ENCODE measurements at places on chromosomes 1 and 21.

DNA sequence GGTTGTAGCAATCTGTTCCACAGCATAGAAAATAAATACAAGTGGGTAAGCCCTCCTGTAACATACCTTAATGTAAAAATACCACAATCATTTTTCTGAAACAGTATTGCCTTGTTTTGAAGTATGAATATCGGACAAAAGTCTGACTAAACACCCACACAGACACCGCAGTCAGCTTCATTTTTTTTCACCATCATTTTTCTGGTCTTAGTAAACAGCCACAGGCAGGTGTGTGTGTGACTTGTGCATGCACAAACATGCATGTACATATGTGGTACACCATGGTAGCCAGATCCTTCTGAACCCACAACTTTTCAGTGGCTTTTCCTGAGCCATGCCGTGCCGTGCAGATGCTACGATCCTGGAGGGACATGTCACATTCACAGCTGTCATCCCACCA, 261.7 kb downstream of the PCP4 start:
- DNase-seq: no peak

- no peak for DNase-seq
Measured at GRCh38 chr1:119655154-119655553, 7.1 kb upstream of the ZNF697 start.

DNA sequence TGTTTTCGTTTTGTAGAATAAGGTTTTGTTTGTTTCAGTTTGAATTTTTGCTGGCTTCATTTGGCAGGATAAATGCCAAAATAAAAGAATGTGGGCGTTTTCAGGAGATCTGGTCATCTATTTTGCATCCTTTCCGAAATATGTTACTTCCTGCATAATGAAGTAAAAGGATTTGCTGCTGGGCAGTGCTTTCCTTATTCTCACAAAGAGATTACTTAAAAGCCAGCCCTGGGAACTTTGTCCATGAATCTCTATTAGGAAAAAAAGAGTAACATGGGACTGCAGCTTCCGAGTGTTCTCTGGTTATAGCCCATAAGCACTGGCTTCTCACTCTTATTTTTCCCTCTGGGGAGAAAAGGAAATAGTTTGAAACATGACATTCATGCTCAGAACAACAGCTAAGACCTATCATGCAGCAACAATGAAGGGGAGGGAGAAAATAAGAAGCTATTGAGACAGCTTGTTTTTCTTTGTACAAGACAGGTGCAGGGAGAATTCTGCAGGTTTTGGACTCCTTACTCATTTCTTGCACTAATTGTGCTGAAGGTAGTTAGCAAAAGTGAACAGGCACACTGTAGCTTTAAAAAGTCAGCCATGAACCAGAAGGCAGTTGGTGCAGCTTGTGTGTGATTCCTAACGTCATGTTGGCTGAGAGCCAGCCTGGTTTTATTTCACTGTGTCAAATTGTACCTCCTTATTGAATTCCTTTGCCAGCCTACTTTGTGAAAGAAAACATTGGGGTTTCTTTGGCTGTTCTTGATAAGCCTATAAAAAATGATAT, at the start of gene SAMD13:
Gene SAMD13 (plus strand): TSS at position 705 of the 781 bp plus-strand sequence. CDS start 1,527 bp downstream, outside the sequence.
- DNase-seq: no peak

GRCh38 chr21:21096956-21097355, 98.7 kb downstream of the NCAM2 start:
- DNase-seq: no peak

- DNase-seq: no peak
Measured at GRCh38 chr1:116001739-116002487, 25.6 kb downstream of the SLC22A15 start.

DNA sequence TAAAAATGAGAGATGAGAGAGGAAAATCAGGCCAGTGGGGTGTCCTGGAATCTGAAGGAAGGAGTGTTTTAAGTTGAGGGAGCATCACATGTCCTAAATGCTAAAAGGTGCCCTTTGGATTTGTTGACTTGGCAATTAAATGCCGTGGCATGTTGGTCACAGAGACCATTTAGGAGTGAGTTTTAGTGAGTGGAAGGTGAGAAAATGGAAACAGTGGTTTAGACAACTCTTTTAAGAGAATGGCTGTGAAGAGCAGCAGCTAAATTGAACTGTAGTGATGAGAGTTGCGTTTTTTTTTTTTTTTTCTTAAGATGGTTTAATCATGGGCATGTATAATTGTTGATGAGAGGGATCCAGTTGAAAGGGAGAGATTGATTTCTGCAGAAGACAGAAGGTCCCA, 95.0 kb downstream of the S1PR1 start:
- no peak for DNase-seq

DNA sequence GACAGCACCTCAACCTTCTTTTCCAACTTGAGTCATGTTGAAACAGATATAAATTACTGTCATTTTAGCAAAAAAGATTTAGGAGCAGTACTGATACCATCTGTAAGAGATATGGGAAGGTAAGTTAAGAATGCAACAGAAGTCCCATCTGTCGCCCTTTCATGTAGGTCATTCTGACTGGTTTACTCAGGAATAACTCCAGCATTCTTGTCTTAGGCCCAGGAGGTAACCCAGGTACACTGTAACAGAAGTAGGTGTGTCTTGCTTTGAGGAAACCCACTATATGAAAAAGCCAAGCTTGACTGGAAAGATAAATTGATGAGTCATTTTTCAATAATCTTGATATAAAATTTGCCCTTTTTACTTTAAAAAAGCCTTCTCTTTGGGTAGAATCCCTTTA, 35.4 kb downstream of the PGM1 start:
- DNase-seq: no peak

- no peak for DNase-seq
Measured at GRCh38 chr1:209875515-209875914, 47.7 kb downstream of the UTP25 start.

DNA sequence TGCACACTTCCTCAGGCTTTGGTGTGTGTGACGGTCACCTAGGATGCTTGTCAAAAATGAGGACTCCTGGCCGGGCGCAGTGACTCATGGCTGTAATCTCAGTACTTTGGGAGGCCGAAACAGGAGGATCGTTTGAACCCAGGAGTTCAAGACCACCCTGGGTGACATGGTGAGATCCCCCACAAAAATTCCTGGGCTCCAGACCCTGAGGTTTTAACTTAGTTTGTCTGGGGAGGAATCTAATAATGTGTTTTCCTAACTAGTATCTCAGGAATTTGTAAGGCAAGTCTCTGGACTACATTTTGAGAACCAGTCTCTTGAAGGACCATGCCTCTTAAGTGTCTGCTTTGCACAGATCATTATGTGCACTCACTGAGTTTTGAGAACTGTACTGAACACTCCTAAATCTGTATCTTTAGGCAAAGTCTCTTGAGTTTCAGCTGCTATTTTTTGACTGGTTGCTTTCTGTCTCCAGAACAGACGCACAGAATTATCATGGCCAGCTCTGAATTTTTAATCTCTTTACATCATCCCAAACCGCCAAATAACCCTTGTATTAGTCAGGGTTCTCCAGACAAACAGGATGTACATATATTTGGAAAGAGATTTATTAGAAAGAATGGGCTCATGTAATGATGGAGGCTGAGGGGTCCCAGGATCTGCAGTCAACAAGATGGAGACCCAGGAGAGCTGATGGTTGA, 45.5 kb upstream of the VANGL1 start:
- no peak for DNase-seq

GRCh38 chr1:151918819-151919610, 9.7 kb upstream of the THEM4 start:
- no peak for DNase-seq

DNA sequence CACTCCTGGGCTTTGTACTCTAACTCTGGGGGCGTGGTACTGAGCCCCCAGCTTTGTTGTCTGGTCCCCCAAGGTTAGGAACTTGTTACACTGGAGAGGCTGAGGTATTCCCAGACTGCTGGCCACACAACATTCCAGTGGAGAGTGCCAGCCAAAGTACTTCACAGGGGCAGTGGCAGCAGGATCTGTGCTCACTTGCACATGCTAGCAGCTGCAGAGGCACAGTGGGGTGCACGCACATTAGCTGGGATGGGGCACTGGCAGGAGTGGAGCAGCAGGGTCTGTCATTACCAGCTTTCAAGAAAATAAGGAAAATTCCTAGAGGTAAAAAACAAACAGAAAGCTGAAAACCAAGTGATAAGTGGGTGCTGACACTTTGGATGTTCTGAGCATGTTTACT, 31.0 kb downstream of the ZNF691 start:
- DNase-seq: no peak

GRCh38 chr1:25731626-25732370, 68.2 kb upstream of the SELENON start:
- DNase-seq: peak; percentile 46

- peak; percentile 49 for DNase-seq
Measured at GRCh38 chr1:11072216-11072917, 12.5 kb upstream of the SRM start.

- no peak for DNase-seq
Measured at GRCh38 chr1:15168479-15168878, 14.9 kb downstream of the TMEM51 start.

- DNase-seq: peak; percentile 73
Measured at GRCh38 chr1:24191860-24192259, 4.8 kb upstream of the IFNLR1 start.

GRCh38 chr1:184187097-184187496, 135.6 kb downstream of the TSEN15 start:
- DNase-seq: no peak

- no peak for DNase-seq
Measured at GRCh38 chr1:1971017-1971416, 32.6 kb downstream of the CFAP74 start.

DNA sequence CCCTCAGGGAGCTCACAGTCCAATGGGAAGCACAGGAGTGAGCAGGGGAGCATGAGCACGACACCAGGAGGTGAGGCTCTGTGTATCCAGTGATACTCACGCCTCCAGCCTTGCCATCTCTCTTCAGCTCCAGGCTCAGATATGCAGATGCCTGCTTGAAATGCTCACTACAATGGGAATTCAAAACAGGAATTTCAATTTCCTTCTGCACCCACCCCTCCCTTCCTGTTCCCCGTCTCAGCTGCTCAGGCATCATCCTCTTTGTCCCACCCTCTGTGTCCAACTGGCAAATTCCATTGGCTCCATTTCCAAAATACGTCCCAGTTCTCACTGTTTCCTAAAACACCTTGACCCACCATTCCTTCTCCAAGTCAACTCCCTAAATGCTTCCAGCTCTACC, 58.9 kb downstream of the FBXO2 start:
- no peak for DNase-seq

- no peak for DNase-seq
Measured at GRCh38 chr1:153180556-153180955, 22.7 kb upstream of the LELP1 start.

DNA sequence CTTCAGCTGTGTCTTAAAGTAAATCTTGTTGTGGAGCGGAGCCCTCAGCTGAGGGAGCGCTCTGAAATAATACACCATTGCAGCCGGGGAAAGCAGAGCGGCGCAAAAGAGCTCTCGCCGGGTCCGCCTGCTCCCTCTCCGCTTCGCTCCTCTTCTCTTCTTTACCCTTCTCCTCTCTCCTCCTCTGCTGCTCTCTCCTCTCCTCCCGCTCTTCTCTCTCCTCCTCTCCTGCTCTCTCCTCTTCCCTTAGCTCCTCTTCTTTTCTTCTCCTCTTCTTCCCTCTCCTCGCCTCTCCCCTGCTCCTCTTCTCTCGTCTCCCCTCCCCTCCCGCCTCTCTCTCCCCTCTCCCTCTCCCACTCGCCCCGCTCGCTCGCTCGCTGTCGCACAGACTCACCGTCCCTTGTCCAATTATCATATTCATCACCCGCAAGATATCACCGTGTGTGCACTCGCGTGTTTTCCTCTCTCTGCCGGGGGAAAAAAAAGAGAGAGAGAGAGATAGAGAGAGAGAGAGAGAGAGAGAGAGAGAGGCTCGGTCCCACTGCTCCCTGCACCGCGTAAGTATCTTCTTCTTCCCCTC, at the start of gene PROX1:
Gene PROX1 (plus strand): TSS at position 47 of the 580 bp plus-strand sequence. CDS start 8,563 bp downstream, outside the sequence.
- no peak for DNase-seq

DNA sequence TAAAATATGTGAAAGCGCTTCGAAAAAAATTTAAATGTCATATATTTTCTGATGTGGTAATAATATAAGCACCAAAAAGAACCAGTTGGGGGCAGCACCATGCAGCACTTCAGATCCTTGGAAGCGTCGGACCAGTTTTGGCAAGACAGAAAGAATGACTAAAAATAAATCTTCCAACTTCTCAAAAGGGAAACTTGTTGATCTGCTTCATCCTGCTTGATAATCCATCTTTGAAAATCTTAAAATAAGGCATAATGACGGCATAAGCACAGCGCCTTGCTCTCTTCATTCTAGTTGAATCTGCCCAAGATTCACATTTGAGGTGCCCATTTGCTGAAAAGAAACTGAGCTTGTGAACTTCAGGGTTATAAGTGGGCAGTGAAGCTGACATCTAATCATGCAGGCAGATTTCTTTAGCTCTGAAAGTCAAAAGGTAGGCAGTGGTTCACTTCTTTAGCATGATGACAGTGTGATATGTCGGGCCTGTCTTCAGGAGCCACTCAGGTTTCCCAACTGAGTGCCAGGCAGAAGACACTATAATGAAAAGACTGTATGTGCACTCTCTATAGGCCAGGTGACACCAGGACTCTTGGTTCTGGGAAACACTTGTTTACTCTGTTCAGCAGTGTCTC, 19.8 kb upstream of the MUTYH start:
- peak; percentile 77 for DNase-seq

- no peak for DNase-seq
Measured at GRCh38 chr1:228940926-228941325, 205.6 kb downstream of the RHOU start.

DNA sequence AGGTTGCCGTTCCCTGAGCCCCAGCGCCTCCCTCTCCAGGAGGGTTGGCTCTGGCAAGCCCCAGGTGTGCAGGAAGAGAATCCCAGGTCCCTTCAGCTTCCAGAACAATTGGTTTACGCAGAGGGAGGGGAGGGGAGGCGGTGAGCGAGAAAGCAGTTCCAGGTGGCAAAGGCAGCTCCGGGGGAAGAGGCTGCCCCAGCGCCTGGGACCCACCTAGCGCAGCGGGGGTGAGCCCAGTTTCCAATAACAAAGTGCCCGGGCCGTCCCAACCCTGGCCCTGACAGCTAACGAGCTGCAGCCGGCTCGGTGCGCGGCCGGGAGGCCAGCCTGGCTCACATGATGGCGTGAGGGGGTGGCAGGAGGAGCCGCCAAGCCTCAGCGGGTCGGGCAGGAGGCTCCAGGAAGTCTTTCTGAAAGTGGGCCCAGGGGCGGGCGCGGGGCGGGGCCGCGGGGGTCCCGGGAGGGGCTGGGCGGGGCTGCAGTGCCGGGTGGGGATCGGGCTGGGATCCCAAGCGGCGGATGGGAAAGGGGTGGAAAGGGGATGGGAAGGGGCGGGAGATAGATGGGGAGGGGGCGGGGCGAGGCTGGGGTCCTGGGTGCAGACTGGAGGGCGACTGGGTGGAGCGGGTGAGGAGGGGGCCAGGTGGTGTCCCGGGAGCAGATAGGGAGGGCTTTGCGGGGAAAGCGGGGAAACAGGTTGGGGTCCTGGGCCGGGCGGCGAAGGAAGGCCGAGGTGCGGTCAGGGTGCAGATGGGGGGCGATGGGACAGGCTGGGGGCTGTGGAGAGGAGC, 22.8 kb downstream of the DHRS3 start:
- peak; percentile 66 for DNase-seq

Data from activated effector memory CD4-positive, alpha-beta T cell treated with anti-CD3 and anti-CD28 coated beads, Interleukin-2, amount 50 U/mL, for 16 hours (primary cell).